ENCODE measurements at places on chromosomes 1 and 21.

DNA sequence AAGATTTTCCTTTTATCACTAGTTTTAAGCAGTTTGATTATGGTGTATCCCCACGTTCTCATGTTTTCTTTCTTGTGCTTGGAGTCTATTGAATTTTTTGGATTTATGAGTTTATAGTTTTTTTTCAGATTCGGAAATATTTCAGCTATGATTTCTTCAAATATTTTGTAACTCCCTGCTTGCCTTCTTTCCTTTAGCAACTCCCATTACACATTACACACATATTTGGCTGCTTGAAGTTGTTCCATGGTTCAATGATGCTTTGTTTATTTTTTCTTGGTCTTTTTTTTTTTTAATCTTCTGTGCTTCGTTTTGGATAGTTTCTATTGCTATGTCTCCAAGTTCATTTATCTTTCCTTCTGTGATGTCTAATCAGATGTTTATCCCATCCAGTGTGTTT lies 48.5 kb upstream of the WARS2 start:
- DNase-seq = no peak

- DNase-seq = peak; percentile 14
Measured at GRCh38 chr1:116232989-116233514, 121.9 kb downstream of the MAB21L3 start.

DNA sequence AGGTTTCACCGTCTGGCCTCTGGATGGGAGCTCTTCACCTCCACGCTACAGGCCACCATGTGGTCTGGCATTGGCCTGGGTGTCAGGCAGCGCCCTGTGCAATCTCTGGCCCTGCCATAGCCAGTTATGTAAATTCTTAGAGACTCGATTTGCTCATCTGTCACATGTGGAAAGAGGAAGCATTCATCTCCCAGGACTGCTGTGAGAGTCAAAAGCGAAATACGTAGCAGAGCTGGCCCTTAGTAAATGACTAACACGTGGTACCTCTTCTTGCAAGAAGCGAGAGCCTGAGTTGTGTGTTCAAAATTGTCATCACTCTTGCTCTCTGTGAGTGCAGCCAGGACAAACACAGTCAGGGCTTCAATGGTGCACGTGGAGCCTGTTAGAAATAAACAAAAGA lies 159.0 kb upstream of the BACE2 start:
- no peak for DNase-seq

GRCh38 chr21:42187976-42188653 lies 30.8 kb upstream of the ABCG1 start:
- no peak for DNase-seq

GRCh38 chr1:192615055-192615454 lies 20.9 kb upstream of the RGS13 start:
- no peak for DNase-seq

- DNase-seq = no peak
Measured at GRCh38 chr1:43329995-43330751, 7.4 kb upstream of the MPL start.

GRCh38 chr1:206580438-206581113 lies 31.7 kb downstream of the EIF2D start:
- DNase-seq = no peak

DNA sequence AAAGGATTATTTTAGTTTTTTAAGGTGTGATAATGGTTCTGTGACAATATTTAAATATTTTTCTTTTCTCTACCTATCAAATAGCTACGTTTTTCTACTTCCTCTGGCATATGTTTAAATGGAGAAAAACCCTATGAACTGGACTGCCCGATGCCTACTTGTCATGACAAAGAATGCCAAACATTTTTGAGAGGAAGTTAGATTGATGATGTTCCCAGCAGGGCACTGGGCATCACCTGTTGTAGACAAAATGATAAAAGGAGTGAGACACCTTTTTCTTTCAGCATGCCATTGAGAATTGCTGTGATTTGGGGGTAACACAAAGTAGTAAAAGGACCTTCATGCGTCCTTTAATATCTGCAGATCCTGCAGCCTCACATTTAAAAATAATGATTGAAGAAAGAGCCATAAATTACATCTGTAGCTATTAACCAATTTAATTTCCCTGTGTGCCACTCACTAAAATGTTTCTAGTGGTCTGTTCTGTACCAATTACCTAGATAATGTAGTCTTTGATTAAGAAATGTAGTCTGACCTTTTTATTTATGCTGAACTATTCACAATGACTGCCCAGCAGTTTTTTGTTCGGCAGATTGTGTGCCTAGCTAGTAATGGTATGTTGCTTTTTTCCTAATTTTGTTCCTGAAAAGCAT lies 47.6 kb downstream of the RPL5 start:
- no peak for DNase-seq

GRCh38 chr1:153799566-153800465 lies 24.6 kb downstream of the SLC27A3 start:
- no peak for DNase-seq

GRCh38 chr21:28480470-28480869 lies 512.2 kb downstream of the LTN1 start:
- no peak for DNase-seq

GRCh38 chr21:34603002-34603709 lies 11.8 kb downstream of the RCAN1 start:
- peak; percentile 86 for DNase-seq

- peak; percentile 89 for DNase-seq
Measured at GRCh38 chr1:39892601-39893595, 8.8 kb downstream of the MYCL start.

DNA sequence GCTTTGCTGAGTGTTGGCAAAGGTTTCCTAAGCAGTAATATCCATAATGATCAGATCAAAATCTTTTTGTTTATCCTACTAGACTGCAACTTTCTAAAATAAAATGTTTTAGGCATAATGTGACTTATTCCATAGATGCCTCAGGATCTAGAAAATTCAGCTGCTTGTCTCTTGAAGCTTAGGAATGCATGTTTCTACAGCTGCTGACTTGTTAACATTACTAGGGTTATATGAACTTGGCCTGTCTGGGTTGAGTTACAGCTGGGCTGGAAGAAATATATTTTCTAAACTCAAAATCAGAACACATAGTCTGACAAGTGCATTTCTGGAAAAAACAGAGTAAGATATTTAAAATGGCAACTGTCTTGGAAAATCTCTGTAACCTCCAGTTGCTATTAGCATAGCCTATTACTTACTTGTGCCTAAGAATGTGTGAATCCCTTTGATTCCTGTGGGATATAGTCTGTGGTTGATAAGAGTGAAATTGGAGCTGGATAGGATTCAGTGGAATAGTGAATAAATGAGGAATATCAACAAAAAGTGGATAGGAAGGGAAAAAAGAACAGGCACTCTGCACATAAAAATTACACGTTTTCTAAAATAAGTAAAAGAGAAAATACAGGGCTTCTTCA lies 61.2 kb downstream of the RGS4 start:
- DNase-seq = no peak

DNA sequence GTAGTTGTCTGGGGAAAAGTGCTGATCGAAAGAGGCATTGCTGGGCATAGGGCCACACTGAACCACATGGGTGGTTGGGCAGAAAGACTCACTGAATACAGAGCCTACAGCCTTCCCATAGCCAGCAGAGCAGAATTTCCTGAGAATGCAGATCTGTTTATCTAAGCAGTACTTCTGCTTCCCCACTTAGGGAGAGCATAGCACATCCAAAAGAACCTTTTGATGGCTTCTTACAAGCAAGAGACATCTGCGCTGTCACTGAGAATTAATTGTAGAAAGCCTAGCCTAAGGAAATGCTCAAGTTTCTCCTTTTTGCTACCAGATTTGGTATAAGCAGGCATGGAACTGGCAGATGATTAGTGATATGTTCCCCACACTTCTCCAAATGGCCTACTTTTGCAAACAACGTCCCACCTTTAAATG lies 13.0 kb upstream of the KLHDC8A start:
- DNase-seq = no peak

GRCh38 chr1:108831225-108831624 lies 25.7 kb downstream of the AKNAD1 start:
- no peak for DNase-seq

DNA sequence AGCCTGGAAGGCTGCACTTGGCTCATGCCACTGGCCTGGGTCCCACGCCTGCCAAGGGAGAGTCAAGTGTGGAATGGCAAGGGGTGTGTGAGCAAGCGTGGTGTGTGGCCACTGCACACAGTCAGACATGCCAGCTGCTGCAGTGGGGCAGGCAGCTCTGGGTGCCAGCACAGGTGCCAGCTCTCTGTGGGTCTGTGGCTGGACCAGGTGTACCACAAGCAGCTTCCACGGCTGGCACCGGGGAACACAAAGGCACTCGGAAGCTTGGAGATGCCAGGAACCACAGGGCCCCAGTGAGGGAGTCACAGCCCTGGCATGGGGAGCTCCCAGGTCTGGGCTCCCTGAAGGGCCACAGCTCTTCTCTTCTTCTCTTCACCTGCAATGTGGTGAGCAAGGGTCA lies 34.8 kb downstream of the ACTL8 start:
- no peak for DNase-seq

- DNase-seq = no peak
Measured at GRCh38 chr1:7869136-7869920, 16.5 kb upstream of the UTS2 start.

DNA sequence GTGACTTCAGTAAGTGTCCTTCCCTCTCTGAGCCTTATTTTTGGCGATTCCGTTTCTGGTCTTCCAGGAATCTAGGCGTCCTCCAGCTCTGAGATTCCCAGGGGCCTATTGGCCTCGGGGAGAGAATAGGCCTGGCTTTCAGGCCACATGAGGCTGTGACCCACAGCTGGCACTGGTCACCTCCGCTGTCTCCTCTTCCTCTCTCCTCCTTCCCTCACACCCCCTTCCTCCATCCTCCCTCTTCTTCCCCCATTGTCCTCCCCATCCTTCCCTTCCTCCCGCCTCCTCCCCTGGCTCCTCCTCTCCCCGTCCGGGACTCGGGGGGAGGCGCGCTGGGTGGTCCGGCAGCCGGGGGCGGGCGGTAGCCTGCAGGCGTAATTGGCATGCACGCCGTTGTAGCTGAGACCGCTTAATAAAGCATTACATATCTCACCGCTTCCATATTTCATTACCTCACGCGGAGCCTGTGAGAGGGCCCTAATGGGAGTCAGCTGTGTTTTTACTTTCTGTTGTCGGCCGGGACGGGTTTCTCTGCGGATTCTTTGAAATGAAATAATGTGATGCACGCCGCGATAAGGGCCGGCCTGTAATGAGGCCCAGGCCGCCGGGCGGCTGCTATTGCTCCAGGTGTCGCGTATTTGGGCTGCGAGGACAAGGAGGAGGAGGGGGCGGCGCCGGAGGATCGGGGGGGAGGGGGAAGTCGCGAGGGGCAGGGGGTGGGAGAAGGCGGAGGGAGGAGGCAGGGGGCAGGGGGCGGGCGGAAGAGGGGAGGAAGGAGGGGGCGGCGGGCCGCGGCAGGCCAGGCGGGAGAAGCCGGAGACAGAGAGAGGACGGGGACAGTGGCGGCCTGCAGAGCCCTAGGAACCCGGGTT lies 95.3 kb downstream of the FOXD2 start:
- peak; percentile 94 for DNase-seq

GRCh38 chr1:8194481-8195227 lies 123.3 kb upstream of the SLC45A1 start:
- DNase-seq = no peak

GRCh38 chr1:241998412-241998921 lies 431 bp downstream of the MAP1LC3C start:
- DNase-seq = peak; percentile 60

DNA sequence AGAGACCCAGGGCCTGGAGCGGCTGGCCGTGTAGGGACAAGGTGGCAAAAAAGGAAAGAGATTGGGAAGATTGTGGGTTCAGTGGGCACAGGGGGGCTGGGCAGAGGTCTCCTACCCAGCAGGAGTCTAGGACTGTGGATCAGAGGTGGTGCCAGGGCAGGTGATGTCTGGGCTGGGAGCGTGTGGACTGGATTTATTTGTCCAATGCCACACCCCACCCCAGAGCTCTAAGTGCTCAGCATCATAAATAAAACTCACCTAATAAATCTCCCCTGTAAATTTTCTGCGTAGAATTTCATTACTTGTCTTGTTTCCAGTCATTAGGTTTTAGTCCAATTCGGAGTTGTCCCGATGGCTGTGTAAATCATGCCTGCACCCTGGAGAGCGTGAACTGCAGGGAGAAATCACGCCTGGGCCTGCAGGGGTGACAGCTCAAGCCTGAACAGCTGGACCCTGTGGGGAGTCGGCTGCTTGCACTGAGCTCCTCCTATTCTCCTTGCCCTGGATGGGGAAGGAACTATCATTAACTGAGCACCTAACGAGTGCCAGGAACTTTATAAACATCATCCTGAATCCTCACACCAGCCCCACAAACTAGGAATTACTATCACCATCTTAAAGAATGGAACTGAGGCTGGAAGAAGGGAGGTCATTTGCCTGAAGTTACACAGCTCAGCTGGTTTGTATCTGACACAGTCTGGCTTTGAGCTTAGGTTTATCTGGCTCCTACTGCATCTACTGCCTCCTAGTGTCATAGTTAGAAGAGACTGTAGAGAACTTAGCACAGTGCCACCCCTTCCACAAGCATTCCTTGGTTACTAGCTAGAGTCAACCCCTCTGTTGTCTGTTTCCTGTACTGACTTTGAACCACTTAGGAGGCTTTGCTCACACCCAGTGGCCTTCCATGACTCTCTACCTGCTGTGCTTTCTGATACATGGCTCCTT lies 25.0 kb upstream of the POU3F1 start:
- DNase-seq = no peak

GRCh38 chr1:27099135-27099586 lies 55.8 kb downstream of the SLC9A1 start:
- peak; percentile 48 for DNase-seq

GRCh38 chr1:46179138-46180081 lies 3.1 kb upstream of the P3R3URF start:
- DNase-seq = peak; percentile 93
